ENCODE measurements at places on chromosomes 3 and 15. TPM values are rescaled to one million over a fixed set of nuclear protein-coding genes. Genes with fewer than 3 reads are reported as not detected.
A peak's percentile ranks its signal among the peaks of the same experiment; 100 is the strongest.

DNA sequence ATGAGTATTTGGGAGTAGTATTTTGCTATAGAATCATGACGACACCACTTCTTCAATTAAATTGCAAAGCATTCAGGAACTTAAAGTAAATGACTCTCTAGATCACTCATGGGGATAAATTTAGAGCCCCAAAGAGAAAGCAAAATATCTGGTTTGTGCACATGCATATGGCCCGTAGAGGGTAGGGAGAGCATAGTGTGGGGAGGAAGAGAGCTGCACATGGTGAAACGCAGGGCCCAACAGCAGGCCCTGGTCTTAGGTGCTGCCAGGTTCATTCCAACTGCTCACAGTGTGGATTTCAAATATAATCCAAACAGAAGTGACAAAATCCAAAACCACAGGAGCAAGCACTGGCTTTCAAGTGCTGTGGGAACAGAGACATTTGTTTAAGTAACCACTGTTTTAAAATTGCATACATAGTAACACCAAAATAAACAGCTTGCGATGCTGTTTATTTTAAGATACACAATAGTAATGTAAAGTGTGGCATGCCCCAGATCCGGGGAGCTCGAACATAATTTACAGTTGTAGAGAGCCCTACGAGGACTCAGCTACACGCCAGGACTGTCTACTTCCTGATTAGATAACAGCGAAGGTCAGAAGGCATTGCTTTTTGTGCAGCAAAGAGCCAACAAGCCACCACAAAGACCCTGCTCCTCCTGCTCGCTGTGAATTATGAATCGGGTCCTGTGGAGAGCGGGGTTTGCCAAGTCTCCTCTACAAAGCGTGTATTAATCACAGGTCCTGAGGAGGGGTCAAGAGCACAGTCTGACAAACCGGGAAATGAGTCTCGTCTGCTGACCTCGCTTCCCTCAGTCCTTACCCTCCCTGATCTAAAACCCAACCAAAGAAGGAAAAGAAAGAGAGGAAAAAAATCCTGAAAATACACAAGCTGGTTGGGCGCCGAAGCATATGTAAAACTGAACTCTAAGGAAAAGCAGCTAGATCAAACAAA is 80.6 kb downstream of the MEIS2 start:
- no peaks in the 10 kb centered on the region for H3K36me3 ChIP-seq
- peak overlapping the region; percentile 78 for H3K27ac ChIP-seq
- H3K4me3 ChIP-seq: no peak overlapping the region
- no peaks in the 10 kb centered on the region for H3K27me3 ChIP-seq
- no peak for DNase-seq

DNA sequence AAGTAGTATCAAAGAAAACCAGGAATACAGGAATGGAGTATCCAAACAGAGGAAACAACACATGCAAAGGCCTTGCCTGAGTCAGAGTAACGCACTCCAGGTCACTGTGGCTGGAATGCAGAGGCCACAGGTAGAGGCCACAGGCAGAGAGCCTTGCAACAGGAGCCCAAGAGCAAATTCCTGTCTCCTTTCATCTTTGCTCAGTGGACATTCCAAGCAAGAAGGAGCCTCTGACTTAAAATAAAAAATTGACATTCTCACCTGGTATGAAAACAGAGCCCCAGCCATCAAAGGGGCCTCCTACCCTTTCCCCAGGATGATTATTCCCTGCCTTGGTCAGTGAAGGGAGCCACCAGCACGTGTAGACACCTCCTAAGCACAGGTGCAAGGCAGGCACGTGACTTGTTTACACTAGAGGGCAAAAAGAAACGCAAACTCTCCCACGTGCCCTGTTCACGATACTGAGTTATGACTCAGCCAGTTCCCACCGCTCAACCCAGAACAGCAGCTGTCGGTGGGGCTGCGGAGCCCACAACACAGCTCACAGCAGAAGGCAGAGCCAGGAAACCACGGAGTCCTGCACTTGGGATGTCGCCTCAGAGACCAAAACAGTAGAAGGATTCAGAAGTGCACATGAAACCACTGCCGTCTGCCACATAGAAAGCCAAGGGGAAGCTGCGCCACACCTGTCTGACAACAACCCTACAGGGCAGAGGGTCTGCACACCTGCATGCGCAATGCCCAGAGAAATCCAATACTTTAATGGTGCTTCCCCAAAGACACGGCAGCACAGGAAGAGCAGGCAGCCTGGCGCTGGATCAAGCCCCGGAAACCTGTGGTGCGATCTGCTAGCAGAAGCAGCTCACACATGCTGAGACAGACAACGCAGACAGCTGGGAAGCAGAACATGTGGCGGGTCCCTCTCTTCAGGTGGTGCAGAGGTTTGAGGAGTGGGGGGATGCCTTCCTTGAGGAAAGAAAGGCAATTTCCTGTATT is 52.1 kb downstream of the ITGB5 start:
- H3K36me3 ChIP-seq: no peaks in the 10 kb centered on the region
- H3K4me1 ChIP-seq: peaks cover 26% of the 10 kb centered on the region
- H3K27me3 ChIP-seq: no peaks in the 10 kb centered on the region
- H3K4me3 ChIP-seq: no peak overlapping the region
- H3K27ac ChIP-seq: peak overlapping the region; percentile 88

Gene USP19
- total RNA-seq: 86.2 TPM

Gene IL5RA
- total RNA-seq: not detected
